ENCODE measurements at places on chromosomes 5 and 9.
A peak's percentile ranks its signal among the peaks of the same experiment; 100 is the strongest.

DNA sequence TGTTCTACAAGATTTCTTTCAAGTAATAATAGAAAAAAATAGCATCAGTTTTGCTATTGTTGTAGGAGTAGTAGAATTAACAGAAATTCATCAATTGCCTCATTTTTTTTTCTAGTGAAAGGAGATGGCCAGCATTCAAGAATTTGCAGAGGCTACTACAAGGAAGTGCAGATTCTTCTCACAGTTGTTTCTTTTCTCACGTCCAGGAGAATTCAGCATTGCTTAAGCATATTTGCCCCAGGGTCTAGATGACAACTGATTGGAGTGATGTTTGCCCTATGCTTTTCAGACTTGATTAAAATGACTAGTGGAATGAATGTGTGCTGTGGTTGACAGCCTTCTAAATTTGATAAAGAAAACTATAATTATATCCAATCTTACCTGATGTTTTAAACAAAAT is 46.6 kb upstream of the SLC12A2 start:
- no peak for DNase-seq

DNA sequence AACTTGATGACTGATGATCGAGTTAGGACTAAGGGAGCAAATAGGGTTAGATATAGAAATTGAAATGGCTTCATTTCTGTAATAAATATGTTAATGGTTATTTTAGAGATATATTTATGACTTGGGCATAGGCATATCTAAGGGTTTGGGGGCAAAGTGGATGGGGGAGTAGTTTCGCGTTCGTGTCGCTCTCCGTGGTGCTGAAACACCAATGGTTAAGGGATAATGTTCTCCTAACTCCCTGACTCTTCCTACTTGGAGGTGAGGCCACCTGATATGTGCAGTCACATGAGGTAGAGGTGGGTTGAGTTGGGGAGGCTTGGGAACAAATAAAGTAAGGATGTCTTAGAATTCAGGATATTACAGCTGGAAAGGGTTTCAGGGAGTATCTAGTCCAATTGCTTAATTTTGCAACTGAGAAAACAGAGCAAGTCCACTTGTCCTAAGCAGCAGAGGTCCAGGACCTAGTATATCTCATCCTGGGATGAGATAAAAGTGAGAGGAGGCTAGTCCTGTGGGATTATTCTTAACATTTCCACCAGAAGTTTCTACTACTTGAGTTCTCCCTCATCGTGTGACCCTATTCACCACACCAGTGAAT is 44.0 kb upstream of the MAP1B start:
- peak; percentile 7 for DNase-seq

DNA sequence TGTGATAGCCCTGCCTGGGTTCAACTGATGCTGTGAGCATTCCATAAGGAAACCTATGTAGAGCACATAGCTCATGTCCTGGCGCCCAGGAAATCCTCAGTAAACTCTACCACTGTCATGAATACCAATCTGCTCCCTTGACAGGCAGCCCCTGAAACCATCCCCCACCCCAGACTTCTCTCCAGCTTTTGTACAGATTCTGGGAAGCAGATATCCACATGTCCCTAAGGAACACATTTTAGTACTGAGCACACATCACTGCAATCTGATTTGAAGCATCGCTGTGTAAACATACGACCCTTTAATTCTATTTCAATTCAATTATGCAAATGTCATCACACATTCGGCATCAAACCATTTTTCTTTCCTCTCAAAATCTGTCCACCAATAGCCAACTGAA is 89.5 kb upstream of the FSTL4 start:
- no peak for DNase-seq

- no peak for DNase-seq
Observed at GRCh38 chr5:159645179-159645846, 271.0 kb upstream of the ADRA1B start.

GRCh38 chr9:5988265-5988664 is 27.2 kb downstream of the RANBP6 start:
- DNase-seq = no peak

DNA sequence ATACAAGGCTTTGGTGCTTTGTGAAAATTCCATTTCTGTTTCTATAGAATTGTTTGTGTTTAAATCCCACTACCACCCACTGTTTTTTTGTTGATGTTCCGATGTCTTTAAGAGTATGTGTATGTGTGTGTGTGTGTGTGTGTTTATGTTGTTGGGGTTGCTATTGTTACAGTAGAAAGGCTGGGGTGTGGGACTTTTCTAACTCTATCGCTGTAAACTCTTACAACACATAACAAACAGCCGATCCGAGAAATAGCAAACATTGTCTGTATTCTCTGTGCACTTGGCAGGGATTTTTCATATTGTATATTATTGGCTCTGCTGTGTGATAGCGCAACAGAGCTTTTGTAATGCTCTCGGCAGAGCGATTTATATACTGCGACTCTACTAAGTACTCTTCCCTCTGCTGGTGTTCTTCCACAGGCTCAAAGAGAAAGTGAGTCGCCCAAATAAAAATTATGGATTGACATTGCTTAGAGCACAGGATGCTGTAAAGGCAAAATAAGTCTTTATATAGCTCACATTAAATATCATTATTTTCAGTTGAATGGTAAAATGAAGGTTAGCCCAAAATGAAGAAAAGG is 492.2 kb upstream of the ARRDC3 start:
- peak; percentile 21 for DNase-seq

DNA sequence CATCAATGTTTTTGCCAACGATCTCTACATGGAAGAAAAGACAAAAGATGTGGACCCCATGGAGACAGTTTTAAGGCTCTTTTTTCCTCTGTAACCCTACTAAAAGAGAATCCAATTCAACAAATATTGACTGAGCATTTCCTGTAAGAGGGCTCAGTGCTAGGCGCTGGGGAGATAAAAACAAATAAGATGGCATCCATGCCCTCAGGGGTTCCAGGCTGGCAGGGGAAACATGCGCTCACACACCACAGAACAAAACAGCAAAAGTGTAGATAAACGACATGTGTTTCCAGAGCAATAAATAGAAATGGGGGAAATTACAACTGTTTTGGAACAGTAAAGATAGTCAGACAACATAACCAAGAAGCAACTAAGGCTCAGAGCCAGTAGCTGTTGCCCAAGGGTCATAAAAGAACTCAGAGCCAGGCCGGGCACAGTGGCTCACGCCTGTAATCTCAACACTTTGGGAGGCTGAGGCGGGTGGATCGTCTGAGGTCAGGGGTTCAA is 25.2 kb downstream of the ZNF608 start:
- no peak for DNase-seq

DNA sequence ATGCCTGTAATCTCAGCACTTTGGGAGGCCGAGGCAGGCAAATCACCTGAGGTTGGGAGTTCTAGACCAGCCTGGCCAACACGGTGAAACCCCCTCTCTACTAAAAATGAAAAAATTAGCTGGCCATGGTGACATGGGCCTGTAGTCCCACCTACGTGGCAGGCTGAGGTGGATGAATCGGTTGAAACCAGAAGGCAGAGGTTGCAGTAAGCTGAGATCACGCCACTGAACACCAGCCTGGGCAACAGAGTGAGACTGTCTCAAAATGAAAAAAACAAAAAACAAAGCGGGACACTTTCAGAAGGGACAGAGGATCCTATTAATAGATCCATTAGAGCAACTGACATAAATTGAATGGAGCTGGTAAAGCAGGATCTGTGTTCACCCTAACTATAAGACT is 89.6 kb upstream of the SGCD start:
- DNase-seq = no peak

DNA sequence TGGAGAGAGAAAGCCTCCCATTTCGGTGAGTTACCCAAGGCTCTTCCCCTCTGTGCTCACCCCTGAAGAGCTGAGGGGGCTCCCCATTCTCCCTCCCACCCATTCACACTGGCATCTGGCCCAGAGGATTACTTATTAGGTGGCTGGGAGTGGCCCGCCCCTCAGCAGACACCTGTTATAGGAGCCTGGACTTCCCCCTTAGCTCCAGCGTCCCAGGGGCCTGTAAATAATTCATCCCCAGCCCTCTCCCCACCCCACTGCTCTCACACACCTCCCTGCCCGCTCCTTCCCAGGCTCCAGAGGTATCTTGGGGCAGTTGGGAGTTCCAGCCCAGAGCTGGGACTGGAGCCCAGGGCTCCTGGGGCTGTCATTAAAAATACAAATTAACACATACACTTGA is 11.6 kb upstream of the SLC6A7 start:
- DNase-seq = no peak

DNA sequence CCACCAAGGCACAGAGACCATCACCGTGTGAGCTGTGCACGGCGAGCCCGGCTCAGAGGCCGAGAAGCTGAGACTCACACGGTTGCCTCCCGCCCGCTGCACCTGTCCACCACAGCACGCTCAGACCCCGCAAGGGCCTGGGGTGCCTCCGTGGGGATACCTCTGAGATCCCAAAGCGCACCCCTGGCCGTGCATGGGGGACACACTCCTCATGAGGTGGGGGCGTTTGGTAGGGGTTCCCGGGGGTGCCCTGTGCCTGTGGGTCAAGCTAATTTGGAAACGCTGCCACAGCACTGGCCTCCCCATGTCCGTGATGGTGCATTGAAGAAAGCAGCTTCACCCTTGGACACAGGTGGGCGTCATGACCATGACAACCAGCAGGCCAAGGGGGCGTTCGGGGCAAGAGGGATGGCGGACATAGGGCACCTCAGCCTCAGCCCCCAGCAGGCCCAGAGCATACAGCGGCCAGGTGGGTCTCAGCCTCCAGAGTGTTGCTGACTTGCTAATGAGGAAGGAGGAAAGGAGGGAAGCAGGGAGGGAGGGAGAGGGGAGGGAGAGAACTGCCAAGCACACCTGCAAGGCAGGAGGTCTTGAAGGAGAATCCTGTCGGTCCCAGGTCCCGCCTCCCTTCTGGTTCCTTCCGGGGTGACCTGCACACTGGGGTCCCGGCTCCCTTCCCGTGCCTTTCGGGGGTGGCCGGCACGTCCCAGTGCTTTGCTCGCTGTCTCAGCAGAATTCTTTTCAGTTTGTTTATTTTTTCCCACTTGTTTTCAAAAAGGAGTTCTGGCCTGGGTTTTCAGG is 34.7 kb downstream of the GLT6D1 start:
- no peak for DNase-seq

GRCh38 chr9:128902351-128903078 is 18.3 kb upstream of the PHYHD1 start:
- DNase-seq = no peak

- peak; percentile 47 for DNase-seq
Observed at GRCh38 chr9:115262477-115262876, 144.5 kb upstream of the TNC start.

DNA sequence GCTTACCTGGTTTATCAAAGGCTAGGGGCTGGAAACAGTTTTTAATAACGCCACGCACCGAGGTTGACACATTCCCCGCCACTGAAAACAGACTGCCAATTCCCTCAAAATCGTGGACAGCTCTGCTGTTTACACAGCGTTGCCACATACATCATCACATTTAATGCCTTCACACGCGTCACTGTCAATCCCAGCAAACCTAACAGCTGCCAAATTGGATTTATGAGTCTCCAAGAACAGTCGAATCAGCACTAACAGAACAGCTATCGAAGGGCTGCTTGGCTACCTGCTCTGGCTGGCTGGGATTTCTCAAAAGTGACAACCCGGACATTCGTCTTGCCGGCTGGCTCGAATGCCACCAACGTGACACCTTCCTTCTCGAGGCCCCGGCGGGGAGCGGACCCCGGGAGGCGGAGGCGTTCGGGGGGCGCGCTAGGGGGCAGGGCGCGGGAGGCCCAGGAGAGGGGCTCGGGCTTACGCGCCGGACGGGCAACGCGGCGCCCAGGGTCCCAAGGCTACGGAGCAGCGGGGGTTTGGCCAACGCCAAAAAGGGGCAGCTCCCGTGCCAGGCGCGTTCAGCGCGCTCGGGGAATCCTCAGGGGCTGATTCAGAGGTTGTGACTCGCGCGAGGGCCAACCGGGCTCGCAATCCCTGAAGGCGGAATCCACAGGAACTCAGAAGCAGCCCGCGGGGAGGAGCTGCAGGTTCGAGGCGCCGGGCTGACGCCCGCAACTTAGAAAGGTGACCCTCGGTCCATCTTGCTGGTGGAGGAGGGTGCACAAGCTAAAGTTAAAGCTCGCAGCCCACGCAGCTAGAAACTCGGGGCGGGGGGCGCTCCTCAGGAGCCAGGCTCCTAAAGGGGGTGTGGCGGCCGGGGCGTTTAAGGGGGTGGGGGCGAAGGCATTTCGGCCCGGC is 1.2 kb downstream of the CDC14B start:
- peak; percentile 48 for DNase-seq

DNA sequence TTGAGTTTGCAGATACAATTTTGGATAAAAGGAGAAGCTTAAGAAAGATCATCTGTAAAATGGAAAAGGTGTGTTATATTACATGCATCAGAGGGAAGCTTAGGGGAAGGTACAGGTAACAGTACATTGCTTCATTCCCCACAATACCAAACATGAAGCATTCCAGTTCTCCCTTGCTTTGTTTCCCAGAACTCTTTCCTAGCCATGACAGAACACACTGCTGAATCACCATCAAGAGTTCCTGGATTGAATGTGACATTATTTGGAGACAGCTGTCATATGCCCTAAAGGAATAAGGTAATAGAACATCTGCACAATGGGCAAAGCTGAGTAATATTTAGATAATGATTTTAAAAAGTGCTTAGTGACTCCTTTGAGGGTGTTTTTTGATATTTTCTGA is 303.5 kb upstream of the ST8SIA4 start:
- no peak for DNase-seq

DNA sequence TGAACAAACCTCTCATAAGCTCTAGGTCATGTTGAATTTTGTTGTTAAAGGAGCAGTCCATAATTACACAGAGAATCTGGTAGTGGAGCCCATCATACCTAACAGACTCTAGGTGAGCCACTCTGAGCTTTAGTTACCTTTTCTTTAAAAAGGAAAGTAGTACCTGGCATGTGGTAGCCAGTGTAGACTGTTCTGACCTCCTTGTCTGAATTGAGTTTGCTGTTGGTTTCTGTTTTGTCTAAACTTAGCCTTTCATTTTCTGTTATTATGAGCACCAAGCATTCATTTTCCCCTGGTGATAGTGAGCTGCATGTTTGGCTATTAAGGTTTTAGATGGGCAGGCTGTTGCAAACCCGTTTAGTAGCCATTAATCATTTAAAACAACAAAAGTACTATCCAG is 112.2 kb downstream of the MAST4 start:
- no peak for DNase-seq

DNA sequence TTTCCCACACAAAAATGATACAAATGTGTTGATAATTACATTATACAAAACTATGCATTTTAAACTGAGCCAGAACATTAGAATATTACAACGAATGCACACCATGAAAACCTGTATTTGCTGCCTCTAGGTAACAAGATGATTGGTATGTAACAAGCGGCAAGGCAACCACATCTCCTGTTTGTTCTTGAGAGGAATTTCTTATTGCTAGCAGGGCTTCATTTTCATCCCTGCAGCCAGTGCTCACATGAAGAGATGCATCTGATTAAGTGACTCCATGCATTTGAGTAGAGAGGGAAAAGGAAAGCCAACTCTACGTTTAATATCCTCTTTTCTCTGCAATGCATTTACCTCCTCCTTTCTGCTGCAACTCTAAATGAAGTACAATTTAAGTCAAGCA is 36.6 kb downstream of the FRMD3 start:
- no peak for DNase-seq

GRCh38 chr5:62259699-62260250 is 46.2 kb upstream of the KIF2A start:
- DNase-seq = no peak

Data from brain microvascular endothelial cell (primary cell).